Activated T-cell treated with anti-CD3 and anti-CD28 coated beads, Interleukin-2, amount 50 U/mL, for 72 hours (primary cell): ENCODE measurements at places on chromosomes 4 and X.

DNA sequence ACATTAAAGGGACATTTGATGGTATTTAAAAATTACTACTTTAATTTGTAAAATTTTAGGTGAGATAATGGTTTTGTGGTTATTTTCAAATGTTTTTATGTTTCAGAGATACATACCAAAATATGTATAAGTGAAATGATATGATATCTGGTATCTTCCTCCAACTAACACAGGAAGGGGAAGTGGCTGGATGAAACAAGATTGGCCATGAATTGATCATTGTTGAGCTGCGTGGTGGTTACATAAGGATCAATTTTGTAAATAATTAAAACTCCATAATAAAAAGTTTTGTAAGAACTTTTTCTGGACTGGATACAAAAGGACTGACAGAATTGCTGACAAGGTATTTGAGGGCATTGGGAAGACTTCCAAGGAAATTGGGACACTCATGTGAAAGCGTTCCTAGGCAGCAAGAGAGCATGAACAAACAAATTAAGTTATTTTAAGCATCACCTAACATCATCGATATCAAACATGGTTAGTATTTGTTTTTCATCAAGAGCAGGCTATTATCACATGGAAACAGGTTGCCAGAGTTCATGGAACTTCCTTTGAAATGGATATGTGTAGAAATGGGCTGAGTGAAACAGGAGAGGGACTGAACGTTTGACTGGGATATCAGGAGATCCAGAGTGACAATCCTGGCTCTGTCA lies 4.4 kb upstream of the PGM2 start:
- no peak for DNase-seq

- DNase-seq = no peak
These were observed 11.2 kb downstream of the RBM41 start for GRCh38 chrX:107107459-107107858.

DNA sequence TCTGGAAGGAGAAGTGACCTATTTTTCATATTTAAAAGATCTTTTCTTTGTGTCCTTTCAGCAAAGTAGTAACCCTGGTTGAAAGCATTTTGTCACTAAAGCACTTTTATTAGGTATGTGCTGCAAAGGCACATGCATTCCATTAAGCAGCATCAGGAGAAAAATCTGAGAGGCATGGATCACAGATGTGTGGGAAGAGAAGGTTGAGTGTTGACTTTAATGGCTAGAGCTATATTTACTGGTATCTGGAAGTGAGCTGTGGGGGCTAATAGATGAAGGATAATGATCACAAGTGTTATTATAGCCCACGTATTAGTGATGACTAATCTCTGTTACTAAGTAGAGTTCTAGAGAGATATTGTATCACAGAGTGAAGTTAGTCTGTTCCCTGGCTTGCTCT lies 1520.7 kb downstream of the ARAP2 start:
- no peak for DNase-seq

DNA sequence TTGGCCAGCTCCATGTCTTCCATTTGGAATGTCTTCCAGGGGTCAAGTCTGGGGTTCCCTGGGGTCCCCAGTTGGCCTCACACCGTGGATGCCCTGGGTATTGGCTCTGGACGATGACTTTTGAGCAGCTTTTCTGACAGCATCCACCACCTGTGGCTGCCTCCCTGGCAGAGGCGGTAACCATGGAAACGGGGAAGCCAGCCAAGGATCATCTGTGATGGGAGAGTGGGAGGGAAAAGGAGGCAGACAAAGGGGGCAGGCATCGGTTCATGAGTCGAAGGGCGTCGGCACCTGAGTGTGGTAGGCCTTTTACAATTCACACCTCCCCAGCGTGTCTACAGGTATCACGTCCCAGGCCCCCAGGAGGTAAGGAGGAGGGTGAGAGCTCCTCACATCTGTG lies 152.2 kb downstream of the ASMT start:
- no peak for DNase-seq

DNA sequence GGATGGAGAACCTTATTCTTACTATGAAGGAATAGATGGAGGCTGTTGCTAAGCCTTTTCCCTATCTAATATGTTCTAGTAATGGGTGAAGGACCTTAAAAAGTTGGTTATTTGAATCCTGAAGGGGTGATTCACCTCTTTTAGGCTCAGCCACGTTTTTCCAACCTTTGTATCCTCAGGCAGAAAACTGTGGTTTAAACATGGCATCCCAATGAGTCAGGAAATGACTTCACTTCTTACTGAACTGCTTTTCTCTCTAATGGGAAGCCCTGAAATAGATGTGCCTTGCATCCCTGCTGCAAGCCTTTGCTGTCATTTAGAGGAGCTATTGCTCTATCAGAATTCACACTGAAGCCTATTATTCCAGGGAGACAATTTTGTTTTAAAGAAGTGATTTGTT lies 191.0 kb upstream of the ARX start:
- DNase-seq = no peak

DNA sequence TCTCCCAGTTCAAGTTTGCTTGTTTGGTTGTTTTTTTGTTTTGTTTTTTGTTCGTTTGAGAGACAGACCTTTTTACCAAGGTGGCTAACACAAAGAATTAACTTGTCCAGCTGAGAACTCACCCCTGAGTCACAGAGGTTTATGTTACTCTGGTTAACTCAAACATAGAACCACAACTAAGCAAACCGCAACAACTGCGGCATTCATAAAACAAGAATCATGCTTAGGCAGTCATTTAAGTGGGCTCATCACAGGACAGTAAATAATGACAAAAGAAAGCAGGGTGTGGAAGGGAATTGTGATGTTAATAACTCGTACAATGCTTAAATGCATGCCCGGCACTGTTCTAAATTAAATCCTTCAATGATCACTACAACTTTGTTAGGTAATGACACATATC lies 24.7 kb upstream of the IL13RA1 start:
- DNase-seq = no peak

DNA sequence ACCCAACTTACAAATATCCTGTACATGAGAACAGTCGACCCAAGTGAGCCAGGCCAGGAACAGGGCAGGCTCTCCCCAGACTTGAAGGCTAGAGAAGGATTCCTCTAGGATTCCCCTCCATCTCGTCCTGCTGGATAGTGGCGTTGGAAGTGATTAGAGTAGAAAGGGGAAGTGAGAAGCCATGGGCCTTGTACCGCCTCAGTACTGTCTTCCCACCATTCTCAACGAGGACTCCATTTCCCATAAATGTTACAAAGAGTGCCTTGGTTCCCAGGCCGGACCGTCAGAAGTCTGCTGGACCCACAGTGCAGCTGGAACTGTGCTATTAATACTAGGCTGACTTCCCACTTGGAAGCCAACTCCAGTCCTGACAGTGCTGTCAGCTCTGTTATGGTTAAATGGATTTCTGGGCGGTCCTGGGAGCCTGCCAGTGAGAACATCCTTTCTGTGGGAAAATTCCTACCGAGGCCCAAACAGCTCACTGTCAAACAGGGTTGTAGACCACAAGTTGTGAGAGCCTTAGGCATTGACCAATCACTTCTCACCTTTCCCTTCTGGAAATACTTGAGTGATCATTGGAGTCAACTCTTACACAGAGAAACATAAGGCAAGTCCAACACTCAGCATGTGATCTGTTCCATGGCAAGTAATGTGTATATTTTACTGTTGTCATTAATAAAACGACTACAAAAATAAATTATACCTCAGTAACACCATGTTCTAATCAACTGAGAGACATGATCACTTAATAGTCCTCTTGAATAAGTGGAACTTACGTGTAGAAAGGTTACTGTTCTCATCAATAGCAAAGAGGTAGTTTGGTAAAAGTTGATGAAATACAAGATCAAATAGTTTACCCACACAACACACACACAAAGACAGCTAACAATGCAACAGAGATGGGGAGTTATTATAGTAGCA lies 58.4 kb downstream of the AMELX start:
- no peak for DNase-seq

- no peak for DNase-seq
These were observed 123.7 kb downstream of the ARHGAP10 start for GRCh38 chr4:147855571-147856009.

- DNase-seq = no peak
These were observed 25.1 kb upstream of the SH3RF1 start for GRCh38 chr4:169295822-169296221.

DNA sequence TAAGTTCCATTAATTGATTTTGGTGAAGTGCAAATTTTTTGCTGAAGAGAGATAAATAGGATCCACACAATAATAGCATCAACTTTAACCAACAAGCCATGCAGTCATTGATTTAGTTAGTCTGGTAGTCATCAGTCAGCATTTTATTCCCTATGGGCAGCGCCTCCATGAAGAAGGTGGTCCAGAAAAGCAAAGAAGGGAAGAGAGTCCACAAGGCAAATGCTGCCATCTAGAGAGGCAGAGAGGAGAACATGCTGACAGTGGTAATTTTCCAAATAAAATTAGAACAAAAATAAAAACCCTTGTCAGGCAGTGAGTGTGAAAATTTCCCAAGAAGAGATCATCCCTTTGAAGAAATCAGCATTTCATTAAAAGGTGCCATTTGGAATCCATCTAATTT lies 366.7 kb upstream of the FAM241A start:
- no peak for DNase-seq

GRCh38 chrX:39705290-39705689 lies 392.5 kb downstream of the BCOR start:
- no peak for DNase-seq

- DNase-seq = no peak
These were observed 44.3 kb downstream of the FBXL5 start for GRCh38 chr4:15610855-15611254.

DNA sequence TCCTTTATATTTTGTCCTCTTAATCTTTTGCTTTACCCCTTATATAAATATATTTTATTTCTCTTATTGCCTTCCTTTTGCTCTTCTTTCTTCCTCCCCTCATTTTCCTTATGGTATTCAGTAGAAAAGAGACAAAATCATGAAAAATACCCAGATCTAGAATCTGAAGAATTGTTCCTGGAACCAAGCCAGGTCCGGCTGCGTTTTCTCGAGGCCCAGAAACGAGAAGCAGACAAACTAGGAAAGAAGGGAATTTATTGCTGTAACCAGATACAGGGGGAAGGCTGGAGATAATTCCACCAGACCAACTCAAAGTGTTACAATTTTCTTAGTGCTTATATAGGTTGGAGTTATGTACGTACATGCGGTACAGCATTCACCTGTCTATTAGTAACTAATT lies 328.7 kb downstream of the GABRG1 start:
- DNase-seq = no peak

DNA sequence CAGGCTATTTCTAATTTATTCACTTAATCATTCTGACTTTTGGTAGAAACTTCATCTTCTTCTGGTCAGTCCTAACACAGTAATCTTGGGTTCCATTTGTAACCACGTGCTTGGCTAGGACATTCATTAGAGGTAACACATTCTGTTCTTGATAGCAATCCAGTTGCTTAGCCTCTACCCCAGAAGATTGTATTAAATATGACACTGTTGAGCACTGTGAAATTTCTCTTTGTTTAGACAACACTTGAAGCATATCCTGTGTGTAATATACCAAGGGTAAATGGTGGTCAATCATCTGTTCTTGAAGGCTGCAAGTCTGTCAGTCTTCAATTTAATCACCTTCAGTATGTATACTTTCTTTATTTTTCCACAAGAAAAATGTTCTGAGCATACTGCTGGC lies 523.0 kb downstream of the ANKRD50 start:
- DNase-seq = no peak

DNA sequence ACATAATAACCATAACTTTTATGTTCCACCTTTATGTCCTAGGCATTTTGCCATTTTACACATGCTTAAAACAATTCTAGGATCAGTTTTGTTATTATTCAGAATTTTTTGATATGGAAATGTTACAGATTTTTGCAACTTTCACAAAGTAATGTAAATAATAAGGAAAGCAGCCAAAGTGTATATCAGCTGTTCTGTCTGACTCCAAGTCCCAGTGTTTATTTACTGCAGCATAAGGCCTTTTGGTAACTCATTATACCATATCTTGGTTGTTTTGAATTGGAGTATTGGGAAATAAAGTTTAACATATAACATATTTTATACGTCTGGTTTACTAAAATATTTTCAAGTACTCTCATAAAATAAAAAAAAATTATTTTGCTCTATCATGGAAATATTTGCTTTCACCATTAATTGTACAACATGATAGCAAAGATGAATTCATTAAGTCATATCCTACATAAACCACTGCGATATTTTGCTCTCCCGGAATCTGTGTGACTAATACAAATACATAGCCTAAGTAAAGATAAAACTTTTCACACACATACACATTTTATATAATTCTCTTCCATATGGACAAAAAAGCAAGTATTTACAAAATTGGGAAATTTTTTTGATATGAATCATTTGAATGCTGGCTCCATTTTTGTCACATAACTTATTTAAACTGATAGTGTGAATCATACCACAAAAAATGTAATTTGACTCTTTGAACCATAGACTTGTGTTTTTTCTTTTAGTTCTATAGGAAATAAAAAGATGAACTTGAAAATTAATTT lies 399.0 kb downstream of the PABPC4L start:
- DNase-seq = no peak

DNA sequence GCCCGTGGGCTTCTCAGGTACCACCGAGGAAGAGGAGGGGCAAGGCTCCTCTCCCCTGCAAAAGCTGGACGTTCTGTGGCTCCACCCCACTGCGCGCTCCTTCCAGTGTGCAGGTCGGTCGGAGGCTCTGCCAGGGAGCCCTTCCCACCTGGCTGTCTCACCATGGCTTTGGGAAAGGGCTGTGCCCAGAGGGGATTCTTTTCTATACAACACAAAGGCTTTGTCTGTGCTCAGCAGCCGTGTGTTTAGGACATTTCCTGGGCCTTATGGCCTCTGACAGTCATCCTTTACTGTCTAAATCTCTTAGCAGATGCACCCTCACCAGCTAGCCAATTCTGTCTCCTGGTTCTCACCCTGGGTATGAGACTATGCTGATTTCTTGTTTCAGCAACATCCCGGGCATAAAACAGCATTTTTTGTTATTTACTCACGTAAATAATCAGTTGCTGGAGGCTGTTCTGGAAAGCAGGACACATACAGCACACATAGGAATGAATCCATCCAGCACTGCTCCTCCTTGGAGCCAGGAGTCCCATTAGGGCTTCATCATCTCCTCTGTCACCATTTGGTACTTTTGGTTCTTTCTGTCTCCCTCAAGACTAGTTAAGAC lies 20.4 kb upstream of the ATXN3L start:
- no peak for DNase-seq

DNA sequence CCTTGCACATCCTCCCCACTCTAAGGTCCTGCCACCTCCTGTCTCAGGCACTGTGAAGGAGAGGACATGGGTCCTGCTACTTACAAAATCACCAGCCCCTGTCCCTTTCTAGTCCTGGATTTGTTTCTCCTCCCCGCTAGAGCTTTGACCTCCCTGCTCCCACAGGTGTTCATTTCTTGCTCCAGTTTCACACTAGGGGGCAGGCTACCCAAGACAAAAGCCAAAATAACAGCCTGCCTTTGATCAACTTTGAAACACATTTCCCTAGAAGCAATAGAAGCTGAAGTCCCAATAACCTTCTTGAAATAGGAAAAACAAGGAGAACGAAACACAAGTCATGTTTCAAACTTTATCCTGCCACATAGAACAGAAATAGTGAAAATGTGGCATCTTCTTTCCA lies 164.4 kb downstream of the QDPR start:
- DNase-seq = peak; percentile 29
